ENCODE measurements at places on chromosomes 11 and 22.

DNA sequence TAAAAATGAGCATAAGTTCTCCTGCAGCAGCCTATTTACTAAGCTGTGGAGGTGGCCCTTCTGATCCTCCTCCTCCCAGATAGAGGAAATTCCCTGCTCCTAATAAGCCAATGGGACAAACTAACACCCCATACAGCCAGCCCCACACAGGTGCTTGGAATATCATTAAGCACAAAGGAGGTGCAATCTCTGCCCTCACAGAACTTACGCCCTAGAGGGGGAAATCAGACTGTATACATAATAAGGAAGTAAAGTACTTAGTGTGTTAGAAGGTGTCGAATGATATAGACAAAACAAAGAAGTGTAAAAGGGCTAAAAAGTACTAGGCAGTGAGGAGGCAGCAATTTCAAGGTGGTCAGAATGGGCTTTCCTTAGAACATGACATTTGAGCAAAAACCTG, 5.8 kb downstream of the MS4A12 start:
- no peak for DNase-seq

- no peak for DNase-seq
Measured at GRCh38 chr11:76947800-76948199, 86.4 kb upstream of the B3GNT6 start.

DNA sequence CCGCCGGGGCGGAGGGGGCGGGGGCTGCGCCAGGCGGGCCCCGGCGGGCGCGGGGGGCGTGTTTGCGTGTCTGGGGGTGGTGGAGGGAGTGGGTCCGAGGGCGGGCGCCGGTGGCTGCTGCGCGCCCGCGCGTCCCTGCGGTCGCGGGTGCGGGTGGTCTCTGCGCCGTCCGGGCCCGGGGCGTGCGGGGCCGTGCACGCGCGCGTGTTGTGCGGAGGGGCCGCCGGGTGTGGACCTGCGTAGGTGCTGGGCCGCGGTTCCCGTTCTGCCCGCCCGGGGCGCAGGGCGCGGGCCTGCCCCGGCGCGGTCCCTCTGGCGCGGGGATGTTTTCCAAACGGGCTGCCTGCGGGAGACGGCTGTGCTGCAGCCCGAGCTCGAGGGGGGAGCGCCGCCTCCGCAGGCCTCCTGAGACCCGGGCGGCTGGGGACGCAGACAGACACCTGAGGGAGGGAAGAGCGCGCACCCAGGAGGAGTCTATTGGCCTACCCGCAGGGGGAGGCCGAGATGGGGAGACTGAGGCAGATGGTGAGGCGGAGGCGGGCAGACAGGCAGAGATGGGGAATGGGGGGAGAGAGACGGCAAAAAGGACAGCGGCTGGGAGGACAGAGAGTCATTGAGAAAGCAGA, 442 bp downstream of the PELI3 start:
- no peak for DNase-seq

- no peak for DNase-seq
Measured at GRCh38 chr11:62931499-62932278, 10.5 kb upstream of the CHRM1 start.

GRCh38 chr11:23727794-23728193, 769.1 kb upstream of the LUZP2 start:
- no peak for DNase-seq

- no peak for DNase-seq
Measured at GRCh38 chr11:14873632-14874031, 18.4 kb downstream of the CYP2R1 start.

DNA sequence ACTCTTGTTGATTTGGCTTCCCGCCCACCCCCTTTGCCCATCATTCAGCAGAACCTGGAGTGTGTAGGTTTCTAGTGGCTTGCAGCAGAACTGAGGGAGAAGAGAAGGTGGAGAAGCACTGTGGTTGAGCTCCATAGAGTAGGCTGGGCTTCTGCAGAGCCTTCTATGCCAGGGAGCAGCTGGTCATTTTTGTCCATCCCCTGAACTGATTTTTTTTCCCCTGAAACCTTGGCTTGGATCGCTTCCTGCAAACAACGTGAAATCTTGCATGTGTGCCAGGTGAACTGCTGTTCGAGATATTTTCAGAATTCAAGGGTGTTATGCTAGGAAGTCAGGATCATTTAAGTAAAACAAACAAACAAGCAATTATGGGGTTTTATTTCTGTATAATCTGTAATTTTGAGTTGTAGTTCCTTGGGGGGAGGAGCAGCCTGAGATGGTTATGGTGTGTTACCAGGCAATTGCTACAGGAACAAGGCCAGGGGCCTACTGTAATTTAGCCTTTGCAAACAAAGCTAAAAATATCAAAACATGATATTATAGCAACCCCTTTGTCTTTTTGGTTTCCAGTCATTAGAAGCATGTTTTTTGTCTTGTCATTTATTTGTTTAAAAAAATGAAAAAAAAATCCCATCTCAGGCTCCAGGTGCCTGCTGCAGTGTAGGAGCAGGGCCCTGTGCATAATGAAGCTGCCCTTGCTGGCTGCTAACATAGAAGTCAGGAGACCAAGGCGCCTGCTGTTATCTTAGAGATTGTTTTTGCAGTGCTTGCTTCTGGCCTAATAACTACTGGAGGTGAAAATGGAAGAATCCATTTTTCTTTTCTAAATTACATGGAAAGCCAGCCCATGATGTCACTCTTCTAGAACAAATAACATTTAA, 152.4 kb upstream of the TTC12 start:
- DNase-seq, result no peak
